ENCODE measurements at places on chromosomes 12 and 14.

DNA sequence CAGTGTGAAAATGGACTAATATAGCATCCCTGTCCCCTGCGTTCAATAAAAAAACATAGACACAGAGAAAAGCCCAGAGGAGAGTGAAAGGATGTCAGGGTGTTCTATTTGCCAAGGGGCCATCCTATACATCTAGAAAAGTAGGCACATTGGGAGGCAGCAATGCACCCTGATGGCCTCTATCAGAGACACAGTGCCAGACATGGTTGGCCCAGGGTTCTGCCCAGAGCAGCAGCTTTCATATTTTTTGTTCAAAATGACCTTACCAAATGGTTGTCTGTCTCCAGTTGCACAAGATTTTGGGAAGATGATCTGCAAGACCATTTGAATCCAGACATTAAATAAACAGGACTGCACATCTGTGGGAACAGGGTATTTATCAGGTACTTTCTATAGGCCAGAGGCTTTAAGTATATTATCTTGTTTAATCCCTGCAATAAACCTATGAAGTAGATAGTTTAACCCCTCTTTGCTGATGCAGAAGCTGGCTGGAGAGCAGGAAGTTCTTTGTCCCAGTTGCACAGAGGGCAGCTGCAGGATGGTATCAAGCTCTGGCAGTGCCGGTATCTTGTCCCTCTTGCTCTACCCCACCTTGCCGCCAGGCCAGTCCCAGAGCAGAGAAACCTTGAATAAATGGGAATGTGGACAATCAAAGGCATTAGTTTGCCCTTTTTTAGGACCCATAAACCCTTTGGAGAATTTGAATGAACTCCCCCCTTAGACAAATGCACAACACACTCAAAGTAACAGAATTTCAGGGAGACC lies 171.8 kb upstream of the PWP1 start:
- no peak for DNase-seq

- DNase-seq: no peak
These were observed 4.8 kb downstream of the NEUROD4 start for GRCh38 chr12:55024575-55024974.

- no peak for DNase-seq
These were observed 4.7 kb downstream of the ZDHHC17 start for GRCh38 chr12:76768576-76768975.

GRCh38 chr12:103751600-103751999 lies 89.4 kb downstream of the NT5DC3 start:
- no peak for DNase-seq

DNA sequence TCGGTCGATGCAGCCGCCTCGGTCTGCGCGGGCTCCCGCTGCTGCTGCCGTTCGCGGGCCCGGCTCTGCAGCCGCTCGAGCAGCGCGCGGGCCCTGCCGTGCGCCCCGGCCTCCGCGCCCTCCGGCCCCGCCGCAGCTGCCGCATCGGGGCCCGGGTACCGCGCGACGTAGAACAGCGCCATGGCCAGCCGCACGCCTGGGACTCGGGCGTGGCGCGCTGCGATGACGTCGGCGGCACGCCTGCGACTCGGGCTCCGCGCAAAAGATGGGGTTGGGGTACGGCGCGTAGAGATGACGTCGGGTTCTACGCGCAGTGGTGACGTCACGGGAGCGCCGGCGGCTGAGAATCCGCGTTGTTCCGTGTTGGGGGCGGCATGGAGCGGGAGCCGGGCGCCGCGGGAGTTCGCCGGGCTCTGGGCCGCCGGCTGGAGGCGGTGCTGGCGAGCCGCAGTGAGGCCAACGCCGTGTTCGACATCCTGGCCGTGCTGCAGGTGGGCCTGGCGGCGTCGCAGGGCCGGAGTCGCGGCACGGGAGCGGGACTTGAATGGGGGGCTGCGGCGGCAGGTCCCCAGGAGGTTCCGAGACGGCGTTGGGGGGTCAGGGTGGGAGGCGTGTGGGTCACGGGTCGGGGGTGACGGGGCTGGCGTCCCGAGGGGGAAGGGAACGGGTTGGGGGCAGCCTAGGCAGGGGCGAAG lies at the start of the genes DDX51 and NOC4L:
Gene DDX51, minus strand, starts transcription at position 205 of the 695 bp plus-strand sequence. Its CDS starts 23 bp downstream, at position 182.
Gene NOC4L, plus strand, starts transcription at position 343 of the 695 bp plus-strand sequence. Its CDS starts 32 bp downstream, at position 375.
- DNase-seq: peak; percentile 95

- DNase-seq: no peak
These were observed 7.4 kb downstream of the DAAM1 start for GRCh38 chr14:59195912-59196311.

DNA sequence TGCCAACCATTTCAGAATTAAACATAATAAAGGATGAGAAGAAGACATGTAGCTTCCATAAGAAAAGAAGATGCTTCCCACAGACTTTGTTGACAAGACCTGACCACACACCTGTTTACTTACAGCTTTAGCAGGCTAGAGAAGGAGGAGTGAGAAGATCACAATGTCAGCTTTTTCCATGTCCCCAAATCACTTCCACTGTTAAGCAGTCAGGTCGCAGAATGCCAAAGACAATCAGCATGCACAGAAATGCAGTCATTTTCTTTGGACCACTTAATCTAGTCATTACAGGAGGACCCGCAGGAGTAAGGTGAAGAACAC lies 314.9 kb downstream of the SSPN start:
- DNase-seq: no peak

- DNase-seq: no peak
These were observed 51.1 kb upstream of the RPH3A start for GRCh38 chr12:112740387-112740934.

DNA sequence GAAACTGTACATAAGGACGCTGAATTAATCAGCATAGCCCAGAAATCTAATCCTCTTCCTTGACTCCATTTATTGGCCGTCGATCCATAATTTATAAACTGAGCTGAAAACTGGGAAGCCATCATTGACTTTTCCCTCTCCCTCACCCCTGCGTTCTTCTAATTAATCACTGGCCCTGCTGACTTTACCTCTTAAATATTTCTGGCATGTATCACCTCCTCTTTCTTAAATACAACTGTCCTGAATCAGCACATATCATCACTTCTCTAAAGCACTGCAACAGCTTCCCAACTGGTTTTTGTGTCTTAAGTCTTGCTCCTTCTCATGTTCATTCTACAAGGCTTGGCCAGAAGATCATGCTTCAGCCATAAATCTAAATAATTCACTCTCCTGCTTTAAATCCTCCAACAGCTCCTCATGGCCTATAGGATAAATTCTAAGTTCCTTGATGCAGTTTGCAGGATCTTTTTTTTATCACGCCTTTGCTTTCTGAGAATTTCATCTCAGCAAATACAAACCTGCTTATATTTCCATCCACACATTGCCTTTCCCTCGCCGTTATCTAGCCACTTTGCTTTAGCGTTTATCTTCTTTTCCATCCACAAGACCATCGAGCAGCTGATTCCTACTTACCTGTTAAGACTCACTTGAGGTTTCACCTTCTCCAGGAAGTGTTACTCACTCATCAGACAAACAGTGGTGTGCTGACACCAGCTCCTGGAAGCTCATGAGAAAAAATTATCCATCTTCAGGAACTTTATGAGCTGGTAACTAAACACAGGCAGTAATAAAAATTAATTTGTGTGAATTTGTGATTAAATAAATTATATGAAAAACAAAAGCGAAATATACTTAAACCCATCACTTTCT lies 295.6 kb upstream of the FLRT2 start:
- no peak for DNase-seq

GRCh38 chr14:90970167-90970600 lies 90.3 kb downstream of the RPS6KA5 start:
- DNase-seq: no peak

DNA sequence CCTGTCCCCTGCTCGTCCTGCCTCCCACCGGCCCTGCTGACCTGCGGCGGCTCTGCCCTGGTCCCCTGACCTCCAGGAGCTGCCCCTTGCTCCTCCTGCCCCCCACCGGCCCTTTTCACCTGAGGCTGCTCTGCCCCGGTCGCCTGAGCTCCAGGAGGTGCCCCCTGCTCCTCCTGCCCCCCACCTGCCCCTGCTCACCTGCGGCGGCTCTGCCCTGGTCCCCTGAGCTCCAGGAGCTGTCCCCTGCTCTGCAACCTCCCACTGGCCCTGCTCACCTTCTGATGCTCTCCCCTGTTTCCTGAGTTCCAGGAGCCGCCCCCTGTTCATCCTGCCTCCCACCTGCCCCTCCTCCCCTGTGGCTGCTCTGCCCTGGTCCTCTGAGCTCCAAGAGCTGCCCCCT lies 101.3 kb downstream of the TMEM121 start:
- no peak for DNase-seq

- no peak for DNase-seq
These were observed 44.3 kb upstream of the TMPO start for GRCh38 chr12:98471085-98471484.

- no peak for DNase-seq
These were observed 79.2 kb downstream of the FERMT2 start for GRCh38 chr14:52871606-52872005.

DNA sequence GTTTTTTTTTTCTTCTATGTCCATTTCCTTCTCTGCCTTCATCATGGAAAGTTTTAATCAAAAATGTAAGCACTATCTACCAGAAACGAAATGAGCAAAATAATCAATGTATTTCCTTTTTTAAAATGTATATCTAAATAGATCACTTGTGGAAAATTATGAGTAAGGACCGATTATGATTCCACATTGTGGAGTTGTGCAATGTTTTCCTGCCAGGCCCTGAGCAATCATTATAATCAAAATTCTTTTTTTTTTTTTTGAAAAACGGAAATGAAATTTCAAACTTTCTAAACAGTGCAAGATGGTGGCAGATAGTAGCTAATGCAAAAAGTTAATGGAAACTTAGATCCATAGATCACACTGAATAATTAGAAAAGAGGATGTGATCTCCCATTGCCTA lies 1074.6 kb upstream of the TMEM132C start:
- DNase-seq: no peak

DNA sequence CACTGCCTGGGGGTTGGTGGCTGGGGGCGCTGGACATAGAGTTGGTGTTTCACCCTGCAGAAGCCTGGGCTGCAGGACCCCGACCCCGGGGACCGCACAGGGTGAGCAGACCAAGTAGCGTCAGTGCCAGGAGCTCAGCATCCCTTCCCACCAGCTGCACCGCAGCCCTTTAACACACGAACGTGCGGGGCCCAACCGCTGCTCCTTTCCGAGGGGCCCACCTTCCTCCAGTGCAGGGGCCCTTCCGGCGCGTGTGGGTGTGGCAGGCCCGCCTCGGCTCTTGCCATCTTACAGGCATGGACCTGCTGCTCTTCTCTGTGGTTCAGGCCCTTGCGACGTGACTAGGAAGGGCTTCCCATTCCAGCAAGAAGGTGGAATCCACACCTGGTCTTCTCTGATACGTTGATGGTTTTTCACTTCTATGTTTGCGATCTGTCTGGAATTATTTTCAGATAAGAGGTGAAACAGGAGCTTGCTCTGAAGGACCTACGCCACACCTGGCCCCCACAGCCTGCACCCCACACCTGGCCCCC lies 47.8 kb downstream of the LRCOL1 start:
- no peak for DNase-seq

GRCh38 chr14:45810152-45810872 lies 557.3 kb upstream of the MIS18BP1 start:
- no peak for DNase-seq

- DNase-seq: no peak
These were observed 10.8 kb downstream of the TAOK3 start for GRCh38 chr12:118361889-118362288.

DNA sequence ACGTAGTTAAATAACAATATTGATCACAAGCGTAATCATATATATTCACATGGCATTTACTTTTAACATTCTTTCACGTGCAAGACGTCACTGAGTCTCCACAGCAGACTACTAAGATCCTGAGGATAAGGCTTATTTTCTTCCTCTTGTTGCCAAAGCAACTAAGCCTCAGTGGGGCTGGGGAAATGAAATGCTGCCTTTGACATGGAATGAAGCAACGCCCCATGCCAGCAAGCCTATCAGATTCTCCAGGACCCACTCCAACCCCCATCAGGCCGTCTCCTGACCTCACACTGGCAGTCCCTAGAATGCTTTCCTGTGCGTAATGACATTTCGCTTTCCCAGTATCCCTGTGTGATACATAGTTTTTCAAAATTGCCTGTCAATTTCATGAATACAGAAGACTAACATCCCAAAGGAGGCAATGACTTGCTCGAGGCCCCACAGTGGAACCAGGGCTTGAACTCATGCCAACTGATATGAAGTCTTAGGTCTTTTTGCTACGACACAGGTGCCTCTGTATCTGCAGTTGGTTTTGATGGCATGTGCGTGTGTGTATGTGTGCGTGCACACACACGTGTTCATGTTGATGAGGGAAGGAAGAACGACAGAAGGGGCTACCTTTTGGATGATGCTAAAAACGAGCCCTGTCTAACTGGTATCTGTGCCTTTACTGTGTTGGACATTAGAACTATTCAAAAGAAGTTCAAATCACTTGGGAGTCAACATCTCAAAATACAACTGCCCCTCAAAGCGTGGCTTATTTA lies 239.1 kb downstream of the VRK1 start:
- DNase-seq: no peak

- DNase-seq: no peak
These were observed 407 bp downstream of the HEATR5A start for GRCh38 chr14:31419967-31420318.

DNA sequence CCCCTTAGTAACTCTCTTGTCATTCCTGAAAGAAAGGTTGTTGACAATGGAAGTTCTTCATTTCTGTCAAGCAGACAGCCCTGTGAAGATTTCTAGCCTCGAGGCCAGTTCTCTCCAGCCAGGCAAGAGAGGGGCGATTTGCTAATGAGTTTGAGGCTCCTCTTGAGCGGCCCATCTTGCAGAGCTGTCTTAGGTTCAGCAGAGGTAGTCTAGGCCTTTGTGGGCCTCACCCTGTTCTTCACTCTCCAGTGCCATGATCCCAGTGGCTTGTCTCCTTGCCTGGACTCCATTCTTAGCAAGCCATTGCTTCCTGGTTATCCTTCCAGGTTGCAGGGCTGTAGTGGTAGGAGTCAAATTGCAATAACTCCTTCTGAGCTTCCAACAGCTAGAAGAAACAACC lies 9.7 kb downstream of the TPH2 start:
- no peak for DNase-seq

DNA sequence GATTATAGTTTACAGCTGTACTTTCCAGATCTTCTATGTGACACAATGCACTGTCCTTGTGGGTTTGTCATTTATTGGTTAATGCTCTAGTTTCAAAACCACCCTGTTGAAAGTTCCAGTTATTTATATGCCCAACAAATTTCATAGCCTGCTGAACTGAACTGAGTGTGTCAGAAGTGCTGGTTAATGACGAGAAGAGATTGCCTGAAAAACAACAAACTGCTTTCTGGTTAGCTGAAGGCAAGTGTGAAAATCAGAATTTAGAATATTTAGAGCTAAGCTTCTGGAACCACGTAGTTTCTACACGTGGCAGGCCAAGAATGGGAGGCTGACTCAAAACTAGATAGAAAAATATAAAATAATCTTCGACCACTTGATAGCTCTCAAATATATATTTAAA lies 19.1 kb upstream of the RIN3 start:
- DNase-seq: no peak

Data from stimulated activated CD4-positive, alpha-beta T cell treated with anti-CD3 and anti-CD28 coated beads, Interleukin-1b, Interleukin-23, amount 100 ng/mL, for 24 hours (primary cell).